ENCODE measurements at places on chromosomes 2 and 18.

GRCh38 chr2:239222706-239223309, 178.0 kb downstream of the HDAC4 start:
- no peak for DNase-seq

GRCh38 chr2:3725458-3726250, 22.3 kb downstream of the DCDC2C start:
- no peak for DNase-seq

- DNase-seq = no peak
Observed at GRCh38 chr2:219744600-219744999, 117.2 kb downstream of the SLC4A3 start.

DNA sequence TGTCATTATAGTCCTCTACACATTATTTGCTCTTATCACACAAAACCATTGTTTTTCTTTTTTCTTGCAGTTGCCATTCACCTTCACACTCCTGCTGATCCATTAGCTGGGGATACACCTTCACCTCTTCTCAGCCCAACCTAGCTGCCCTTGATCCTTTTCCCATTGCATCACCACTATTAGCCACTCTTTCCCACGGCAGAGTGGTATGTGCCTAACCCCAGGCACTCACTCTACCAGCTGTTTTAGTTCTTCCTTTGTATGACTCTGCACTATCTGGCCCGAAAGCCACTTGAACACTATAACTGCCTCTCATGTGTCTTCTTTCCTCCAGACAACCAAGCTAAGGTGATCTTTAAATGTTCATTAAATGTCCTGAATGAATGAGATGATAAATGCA, 145.4 kb upstream of the PIK3C3 start:
- no peak for DNase-seq

DNA sequence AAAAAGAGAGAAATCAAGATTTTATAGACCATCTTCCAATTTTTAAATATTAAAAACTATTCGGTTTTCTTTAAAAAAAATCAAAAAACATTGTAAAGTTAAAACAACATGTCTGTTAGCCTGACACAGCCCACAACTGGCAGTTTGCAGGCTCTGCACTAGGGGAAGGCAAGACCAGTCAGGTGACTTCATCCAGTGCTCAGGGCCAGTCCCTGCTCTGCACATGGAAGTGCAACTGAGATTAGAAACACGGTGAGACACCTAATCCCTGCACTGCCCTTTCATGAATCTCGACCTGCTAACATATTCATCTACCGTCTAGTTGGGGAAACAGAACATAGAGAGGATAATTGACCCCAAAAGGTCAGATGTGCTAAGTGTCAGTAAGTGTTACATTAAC, 135.2 kb downstream of the BARD1 start:
- DNase-seq = no peak

GRCh38 chr18:51361130-51361860, 163.8 kb upstream of the MEX3C start:
- DNase-seq = no peak

DNA sequence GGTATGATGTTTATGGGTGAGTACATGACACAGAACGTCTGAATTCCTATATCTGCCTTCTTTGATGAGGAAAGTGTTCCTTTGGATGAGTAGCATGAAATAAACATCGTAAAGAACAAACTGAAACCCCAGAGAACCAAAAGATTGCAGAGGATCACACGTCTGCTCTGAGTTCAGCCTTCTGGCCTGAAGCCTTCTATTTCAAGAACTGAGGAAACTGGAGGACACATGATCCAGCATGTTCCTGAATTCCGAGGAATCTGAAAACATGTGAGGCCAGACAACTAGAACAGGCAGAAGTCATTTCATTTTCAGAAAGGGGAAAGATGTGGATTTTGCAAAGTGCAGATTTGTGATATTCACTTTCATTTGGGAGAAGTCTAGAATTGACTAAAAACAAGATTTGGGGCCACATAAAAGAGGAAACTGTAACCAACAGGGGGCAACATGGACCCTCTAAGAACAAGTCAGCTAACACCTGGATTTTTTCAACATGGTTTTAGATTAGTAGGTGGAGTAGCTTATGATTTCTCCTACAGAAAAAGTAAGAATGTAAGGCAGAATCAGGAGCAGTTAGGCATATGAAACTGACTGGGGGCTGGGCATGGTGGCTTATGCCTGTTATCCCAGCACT, 8.3 kb downstream of the SULT6B1 start:
- DNase-seq = no peak

DNA sequence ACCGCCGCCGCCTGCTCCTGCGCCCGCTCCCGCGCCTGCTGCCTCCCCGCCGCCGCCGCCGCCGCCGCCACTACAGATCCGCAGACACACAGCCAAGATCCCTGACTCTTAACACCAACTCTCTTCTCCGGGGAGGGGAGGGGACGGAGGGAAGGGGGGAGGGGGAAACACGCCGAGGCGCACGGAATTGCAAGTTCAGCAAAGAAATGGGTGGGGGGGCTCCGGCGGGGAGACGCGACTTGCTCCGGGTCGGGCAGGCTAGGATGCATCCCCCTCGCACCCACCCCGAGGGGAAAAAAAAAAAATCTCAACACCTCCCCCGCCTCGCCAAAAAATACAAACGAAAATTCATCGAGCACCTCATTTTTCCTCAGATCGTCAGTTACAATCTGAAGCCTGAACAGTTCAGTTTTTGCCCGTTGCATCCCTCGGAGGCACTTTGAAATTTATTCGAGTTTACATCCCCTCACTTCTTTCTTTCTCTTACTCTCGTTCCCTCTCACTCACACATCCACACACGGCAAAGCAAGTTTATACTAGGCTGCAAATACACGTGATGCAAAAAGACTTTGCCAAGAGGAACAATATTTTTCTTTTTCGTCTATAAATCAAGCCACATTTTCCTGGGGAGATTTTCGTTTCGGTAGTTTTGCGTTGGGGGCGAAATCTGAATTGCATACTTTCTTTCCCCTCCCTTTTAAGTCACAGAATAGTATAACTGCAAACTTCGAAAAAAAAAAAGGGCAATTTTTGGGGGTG, at the start of gene TCF4:
Gene TCF4 (minus strand): TSS at position 82 of the 759 bp plus-strand sequence. CDS start 1,076 bp downstream, outside the sequence.
- no peak for DNase-seq

DNA sequence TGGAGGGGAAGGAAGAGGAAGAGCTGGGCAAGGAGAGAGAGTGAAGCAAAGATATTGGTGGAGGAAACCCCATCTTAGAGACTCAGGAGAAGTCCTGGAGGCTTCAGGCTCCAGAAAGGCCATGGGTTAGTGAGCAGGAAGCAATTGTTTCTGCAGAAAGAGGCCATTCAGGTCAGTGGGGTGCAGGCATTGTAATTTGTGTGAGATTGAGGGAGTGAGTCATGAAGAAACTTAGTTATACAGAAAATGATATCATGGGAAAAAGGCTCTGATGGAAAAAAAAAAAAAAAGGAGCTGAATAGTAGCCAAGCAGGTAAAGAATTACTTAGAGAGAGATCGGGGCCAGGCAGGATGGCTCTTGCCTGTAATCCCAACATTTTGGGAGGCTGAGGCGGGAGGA, 4.0 kb downstream of the EMILIN2 start:
- no peak for DNase-seq

GRCh38 chr2:43032213-43033015, 194.0 kb downstream of the ZFP36L2 start:
- no peak for DNase-seq

DNA sequence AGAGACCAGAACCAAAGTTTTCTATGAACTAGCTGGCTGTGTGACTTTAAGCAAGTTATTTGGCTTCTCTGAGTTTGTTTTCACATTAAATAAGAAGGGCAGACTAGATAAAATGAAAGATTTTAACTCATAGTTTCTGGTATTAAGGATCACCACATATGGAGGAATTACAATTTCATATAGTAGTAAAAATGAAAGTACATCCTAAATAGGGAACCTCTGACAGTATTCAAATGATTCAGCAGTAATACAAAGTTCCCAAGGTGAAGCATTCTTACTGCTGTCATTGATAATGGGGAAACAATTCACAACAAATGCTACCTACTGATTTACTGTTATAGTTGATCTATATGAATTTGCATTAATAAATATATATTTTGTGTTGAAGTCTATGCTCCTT, 170.3 kb upstream of the VRK2 start:
- DNase-seq = no peak

- DNase-seq = no peak
Observed at GRCh38 chr2:204033611-204034495, 97.3 kb downstream of the ICOS start.

- DNase-seq = no peak
Observed at GRCh38 chr2:236935083-236935482, 150.6 kb upstream of the COPS8 start.

GRCh38 chr18:10791169-10791831, 265.5 kb downstream of the NAPG start:
- DNase-seq = no peak

GRCh38 chr2:15929861-15930260, 10.5 kb upstream of the MYCN start:
- DNase-seq = no peak

DNA sequence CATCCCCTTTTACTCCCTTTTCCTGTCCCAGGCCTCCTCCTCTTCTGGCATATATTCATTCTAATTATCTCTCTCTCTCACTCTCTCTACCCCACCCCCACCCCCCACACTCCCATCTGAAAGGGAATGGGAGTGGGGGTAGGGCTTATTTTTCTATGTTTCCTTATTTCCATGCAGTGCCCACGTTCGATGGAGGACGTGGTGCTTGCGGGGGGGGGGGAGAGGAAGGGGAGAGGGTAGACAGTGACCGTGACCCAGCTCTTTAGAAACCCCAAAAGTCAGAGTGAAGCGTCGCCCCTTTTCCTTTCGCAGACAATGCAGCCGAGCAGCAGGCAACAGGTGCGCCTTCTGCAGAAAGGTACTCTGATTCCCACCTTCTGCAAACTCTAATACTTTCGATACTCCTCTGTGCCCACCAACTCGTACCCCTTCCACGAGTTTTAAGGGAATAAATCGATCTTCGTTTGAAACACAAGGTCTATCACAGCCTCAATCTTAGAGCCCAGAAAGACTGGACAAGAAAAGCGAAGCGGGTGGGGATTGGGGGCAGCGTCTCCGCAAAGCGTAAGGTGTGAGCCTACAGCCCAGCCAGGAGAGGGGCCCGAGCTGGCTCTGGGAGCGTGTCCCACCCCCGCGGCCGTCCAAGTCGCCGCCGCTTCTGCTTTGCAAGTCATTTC, 891 bp upstream of the NR4A2 start:
- no peak for DNase-seq

GRCh38 chr2:172173174-172173706, 70.5 kb upstream of the DLX2 start:
- DNase-seq = no peak
